ENCODE measurements at places on chromosomes 11 and 22.

DNA sequence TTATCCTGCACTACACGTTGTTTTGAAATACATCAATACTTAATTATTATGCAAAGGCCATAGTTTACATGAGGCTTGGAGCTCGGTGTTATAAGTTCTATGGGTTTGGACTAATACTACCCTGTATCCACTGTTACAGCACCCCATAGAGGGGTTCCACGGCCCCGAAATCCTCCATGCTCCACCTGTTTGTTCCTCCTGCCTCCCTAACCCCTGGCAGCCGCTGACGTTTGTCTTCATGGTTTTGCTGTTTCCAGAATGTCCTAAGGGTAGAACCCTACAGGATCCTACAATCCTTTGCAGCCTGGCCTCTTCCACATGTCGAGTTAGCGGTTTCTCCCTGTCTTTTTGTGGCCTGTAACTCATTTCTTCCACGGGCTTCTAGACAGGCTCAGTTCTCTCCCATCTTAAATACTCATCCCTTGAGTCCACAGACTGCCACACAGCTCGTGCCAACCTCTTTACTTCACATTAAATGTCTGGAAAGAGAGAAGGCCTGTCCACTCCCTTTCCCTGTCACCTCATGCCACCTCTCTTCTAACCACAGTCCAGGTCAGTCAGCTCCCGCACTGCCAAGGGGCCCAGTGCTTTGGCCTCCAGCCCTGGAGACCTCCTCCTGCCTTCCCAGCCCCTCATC, 42.4 kb upstream of the TH start:
- DNase-seq: no peak

DNA sequence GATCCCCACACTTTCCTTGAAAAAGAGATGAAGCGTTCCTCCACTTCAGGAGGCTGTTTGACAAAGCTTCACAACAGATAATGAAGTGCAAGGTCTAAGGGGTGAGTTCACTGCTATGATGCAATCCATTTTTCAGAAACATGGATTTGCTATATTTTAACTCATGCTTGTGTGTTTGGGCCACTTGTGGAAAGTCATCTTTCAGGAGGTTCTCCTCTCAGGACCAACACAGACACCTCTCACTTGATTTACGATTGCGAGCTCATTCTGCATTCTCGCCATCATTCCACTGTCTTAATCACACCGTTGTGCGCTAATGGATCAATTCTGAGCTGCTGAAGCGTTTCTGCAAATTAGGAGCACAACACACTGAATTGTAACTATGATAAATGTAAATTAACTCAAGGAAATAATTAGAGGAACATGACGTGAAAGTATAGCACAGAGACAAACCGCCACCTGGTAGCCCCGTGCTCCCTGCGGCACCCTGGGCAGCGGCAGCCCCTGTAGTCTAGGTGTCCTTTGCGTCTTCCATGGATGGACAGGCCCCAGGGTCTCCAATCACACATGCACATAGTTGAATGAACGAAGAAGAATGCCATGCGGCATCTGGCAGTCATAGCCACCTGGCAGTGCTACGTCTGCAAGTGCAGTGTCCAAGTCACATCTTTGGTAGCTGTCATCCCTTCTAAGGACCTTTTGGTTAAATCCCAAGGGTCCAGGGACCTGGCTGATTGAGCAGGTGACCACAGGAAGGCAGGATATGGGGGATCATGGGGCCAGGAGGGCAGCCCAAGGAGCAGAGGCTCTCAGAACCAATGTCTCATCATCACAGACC, 28.1 kb upstream of the RTL6 start:
- no peak for DNase-seq

DNA sequence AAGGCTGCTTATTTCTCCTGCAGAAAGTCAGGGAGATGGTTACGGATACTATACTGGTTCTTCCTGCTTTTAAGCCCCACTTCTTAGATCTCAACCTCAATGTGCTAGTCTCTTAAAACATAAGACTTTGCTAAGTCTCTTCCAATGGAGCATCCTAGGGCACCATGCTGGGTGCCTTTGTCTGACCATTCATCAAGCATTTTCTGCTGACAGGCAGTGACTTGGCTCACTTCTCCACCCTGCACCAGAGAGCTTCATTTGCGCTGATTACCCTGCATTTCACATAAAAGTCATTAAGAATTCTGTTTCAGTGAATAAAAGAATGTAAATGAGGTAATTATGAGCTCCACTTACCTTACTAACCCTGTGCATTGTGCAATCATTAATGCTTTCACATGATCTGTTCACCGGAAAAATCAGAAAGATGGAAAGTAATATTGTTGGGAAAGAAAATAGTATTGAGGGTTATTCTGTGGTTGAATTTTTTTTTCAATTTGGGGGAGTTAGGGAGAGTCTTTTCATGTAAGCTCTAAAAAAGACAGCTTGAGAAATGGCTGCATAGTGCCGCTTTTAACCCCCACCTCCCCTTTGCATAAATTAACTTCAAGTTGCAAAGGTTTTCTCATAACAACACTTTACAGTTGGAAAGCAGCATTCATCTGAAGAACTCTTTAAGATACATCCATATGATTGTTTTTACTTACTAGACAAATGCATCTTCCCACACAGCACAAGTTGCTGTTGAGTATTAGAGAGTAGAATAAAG, 677.3 kb upstream of the KIRREL3 start:
- no peak for DNase-seq

DNA sequence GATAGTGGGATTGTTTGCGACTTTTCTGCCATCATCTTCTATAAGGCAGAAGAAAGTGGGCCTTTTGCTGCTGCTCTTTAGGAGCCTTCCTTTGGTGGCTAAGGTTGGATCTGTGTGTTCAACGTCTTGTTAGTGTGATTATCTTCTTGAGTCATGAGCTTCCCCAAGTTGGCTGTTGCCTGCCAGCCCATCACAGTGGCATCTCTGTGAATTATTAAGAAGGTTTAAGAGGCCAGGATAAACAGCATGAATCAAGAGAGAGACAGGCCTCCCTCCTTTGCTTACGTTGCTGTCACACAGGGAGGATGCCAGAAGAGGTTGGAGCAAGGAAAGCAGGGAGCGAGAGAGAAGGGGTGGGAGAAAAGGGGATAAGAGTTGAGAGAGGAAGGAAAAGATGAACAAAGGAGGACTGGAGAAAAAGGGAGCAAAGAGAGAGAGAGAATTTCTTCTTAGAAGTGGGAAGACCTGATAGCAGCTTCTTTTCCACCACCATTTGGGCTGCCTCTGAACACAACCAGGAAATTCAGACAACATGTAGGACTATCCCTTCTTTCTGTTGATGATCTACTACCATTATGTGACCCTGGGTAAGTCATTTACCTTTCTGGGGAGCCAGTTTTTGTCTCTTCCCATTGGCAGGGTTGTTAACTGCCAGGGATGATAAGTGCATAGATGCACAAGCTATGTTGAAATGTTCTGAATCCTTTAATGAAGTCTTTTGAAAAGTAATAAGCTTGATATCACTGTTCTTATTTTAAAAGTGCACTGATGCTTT, 126.5 kb downstream of the NAV2 start:
- DNase-seq: no peak

GRCh38 chr11:102495161-102496042, 35.1 kb downstream of the MMP7 start:
- DNase-seq: peak; percentile 75

DNA sequence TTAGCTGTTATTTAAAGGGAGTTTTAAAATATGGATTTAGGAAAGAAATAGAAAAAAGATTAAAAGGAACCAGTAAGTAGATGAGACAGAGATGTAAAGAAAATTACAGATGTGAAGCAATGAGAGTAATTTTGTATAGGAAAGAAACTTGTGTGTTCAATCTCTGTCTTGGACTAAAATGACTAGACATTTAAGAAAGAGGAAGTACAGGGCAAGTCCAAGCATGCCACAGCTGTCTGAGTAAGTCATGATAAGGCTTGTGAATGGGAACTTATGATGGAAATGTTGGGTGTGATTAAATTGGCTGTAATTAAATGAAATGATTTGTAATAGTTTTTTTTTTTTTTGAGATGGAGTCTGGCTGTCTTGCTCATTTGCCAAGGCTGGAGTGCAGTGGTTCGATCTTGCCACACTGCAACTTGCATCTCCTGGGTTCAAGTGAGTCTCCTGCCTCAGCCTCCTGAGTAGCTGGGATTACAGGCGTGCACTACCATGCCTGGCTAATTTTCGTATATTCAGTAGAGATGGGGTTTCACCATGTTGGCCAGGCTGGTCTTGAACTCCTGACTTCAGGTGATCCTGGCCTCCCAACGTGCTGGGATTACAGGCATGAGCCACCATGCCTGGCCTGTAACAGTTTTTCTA, 5.9 kb upstream of the ACY3 start:
- DNase-seq: no peak

- no peak for DNase-seq
Measured at GRCh38 chr22:50303515-50303847, 4.0 kb downstream of the PLXNB2 start.

DNA sequence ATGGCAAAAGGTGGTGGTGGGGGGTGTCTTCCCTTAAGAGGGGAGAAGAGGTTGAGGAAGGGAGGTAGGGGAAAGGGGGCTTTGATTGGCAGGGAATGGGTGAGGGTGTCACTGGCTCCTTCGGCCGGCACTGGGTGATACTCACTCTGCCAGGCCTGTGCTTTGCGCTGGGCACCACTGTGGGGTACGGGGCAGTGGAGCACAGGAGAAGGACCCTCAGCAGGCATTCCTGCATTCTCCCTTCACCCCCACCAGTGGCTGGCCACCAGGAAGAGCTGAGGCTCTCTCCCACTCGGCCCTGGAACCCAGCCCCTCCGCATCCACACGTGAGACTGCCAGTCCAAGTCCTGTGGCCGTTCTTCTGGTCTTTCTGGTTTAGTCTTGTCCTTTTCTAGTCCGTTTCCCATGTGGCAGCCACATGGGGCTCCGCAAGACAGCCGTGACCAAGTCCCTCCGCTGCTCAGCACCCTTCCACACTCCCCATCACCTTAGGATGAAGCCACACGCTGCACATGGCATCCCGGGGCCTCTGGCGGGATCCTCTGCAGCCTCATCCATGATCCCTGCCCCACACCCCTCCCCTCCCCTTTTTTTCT, 8.0 kb downstream of the CAPN5 start:
- DNase-seq: no peak

DNA sequence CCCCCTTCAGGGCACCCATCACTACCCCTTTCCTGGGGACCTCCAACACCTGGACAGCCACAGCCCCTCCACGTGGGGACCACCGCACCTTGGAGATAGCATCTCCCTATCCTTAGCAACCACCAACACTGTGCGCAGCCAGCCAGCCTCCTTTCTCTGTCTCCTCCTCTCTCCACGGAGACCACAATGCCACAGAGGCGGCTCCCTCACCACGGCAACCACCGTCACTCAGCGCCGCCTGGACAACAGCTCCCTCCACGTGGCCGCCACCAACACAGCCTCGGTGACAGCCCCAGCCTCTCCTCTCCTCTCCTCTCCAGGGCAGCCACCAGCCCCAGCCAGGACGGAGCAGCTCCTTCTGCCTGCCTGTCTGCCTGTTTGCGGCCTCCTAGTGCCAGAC, 10.5 kb downstream of the ELFN2 start:
- DNase-seq: no peak

- DNase-seq: no peak
Measured at GRCh38 chr11:66279092-66279734, 1.2 kb downstream of the CNIH2 start.

- peak; percentile 90 for DNase-seq
Measured at GRCh38 chr11:62560566-62561103, 13.1 kb downstream of the EEF1G start.

GRCh38 chr11:131693756-131694155, 323.3 kb downstream of the NTM start:
- no peak for DNase-seq

GRCh38 chr11:14150878-14151277, 188.4 kb downstream of the SPON1 start:
- DNase-seq: no peak

DNA sequence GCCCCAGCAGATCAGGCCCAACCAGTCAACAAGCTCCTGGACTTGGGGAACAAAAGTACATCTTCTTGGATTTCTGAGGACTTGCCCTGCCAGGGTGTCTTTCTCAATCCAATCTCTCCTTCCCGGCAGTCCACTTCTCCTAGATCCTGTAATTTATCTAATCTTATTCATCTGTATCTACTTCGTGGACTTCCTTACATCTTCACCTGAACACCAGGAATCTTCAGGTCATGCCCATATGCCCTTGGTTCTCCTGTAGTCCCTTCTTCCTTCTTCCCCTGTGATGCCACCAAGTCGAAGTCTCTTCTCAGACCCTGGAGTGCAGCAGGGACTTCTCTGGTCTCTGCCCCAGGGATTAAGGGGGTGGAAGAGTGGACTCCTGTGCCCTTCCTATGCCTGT, 100.3 kb downstream of the ZNF280B start:
- no peak for DNase-seq

DNA sequence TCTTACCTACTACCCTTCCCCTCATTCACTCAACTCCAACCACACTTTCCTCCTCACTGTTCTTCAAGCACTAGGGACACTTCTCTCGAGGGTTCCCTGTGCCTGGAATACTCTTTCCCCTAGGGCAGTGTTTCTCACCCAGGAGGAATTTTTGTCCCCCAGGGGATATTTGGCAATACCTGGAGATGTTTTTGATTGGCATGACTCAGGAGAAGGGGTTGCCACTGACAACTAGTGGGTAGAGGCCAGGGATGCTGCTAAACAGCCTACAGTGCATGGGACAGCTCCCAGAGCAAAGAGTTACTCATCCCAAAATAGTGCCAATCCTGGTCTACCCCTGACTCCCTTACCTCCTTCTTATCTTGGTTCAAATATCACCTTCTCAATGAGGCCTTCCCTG, 40.0 kb downstream of the BTG4 start:
- DNase-seq: no peak

DNA sequence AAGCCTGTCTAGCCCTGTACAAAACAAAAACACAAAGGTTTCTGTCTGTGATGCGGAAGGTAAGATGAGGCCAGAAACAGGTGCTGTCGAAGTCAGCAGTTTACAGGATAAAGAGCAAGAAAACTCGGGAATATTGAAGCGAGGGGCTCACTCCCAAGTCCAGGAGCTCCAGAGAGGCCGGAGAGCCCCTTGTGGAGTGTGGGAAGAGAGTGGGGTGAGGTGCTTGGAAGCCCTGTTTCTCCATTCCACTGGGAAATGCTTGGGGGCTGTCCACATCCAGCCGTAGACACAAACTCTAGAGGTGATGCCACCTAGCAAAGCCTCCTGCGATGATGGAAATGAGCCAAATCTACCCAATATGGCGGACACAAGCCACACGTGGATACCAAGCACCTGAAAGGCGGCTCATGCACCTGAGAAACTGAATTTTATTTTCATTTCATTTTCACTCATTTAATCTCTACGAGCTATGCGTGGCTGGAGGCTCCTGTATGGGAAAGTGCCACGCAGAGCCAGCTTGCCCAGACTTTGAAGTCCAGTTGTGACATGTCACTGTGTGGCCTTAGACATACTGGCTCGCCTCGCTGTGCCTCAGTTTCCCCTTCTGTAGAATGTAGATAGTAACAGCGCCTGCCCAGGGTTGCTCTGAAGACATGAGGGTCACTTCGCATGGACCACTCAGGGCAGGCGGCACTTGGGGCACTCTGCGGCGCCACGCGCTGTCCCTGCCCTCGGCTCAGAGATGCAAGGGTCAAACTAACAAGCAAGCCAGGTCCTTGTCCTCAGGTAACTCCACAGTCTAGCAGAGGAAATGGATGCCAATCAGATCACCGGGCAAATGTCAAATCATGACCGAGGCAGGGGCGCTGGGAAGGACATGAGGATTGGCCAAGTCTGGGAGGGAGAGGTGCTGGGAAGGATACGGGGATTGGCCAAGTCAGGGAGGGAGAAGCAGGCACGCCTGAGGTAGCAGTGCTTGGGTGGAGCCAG, 684.7 kb downstream of the TBC1D22A start:
- DNase-seq: no peak

- no peak for DNase-seq
Measured at GRCh38 chr11:10373340-10373739, 68.5 kb downstream of the ADM start.

All from SW 1271 (cell line).